ENCODE measurements at places on chromosomes 2 and 18. TPM values are rescaled to one million over a fixed set of nuclear protein-coding genes. Genes with fewer than 3 reads are reported as not detected.

The CNGA3 gene
- not detected for total RNA-seq

The PREB gene
- 49.8 TPM for total RNA-seq

The NAT8 gene
- total RNA-seq = not detected

The INPP5D gene
- 70.7 TPM for total RNA-seq

The GREB1L gene
- not detected for total RNA-seq

The SDC1 gene
- 0.11 TPM for total RNA-seq

The CHRNA1 gene
- not detected for total RNA-seq

The PNKD gene
- total RNA-seq = 25.1 TPM

The CRYGB gene
- total RNA-seq = not detected

The CLEC4F gene
- 3.7 TPM for total RNA-seq

The ACVR1C gene
- total RNA-seq = 2.6 TPM

The RUFY4 gene
- total RNA-seq = 5.1 TPM

The PLGLB1 gene
- total RNA-seq = 0.50 TPM

Measured in activated naive CD4-positive, alpha-beta T cell treated with anti-CD3 and anti-CD28 coated beads, Interleukin-2, amount 50 U/mL, for 72 hours (primary cell).